ENCODE measurements at places on chromosomes 12 and 14.
A peak's percentile ranks its signal among the peaks of the same experiment; 100 is the strongest.

GRCh38 chr12:61043838-61044237, 1216.4 kb upstream of the USP15 start:
- no peak for DNase-seq

DNA sequence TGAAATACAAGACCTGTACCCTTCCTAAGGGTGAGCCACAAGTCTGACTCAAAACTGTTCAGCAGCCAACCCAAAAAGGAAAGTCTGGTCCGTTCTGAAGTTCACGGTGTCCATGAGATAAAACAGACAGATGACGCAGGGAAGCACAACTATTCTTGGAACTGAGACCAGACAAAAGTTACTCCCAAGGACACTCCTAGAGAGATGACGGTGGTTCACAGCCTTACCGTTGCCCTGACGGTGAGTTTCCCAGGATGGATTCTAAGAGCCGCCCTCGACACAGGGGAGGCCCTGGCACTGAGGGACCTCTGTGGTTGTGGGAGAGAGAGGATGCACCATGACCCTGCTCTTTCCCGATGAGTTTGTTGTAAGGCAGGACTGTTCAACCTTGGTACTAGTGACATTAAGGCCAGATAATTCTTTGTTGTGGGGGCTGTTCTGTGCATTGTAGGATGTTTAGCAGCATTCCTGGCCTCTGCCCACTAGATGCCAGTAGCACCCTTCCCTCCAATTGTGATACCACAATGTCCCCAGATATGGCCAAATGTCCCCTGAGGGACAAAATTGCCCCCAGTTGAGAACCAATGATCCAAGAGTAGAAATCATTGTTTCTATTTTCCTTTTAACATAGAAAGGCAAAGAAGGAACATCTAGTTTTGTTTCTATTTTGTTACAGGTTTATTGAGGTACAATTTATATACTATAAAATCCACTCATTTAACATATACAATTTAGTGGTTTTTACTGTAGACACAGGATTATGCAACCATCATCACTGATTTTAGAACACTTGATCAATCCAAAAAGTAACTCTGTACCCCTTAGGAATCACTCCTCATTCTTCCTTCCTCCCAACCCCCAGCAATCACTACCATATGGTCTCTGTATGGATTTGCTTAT, 23.0 kb downstream of the OR10P1 start:
- DNase-seq, result no peak

DNA sequence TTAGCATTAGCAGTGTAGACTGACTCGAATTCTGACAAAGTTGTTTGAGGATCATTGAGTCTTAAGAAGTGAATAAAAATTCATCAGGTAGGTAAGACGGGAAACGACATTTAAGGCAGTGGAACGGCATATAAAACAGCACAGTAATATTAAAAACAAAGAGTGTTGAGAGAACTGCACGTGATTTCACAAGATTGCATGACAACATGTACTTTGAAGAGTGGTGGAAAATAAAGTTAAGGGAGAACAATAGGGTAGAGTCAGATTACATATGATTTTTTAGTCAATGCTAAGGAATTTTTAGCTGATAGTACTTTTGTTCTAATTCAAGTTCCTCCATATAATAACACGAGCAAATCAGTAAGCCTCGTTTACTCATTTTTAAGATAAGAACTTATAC, 115.4 kb downstream of the SOX5 start:
- DNase-seq, result no peak

DNA sequence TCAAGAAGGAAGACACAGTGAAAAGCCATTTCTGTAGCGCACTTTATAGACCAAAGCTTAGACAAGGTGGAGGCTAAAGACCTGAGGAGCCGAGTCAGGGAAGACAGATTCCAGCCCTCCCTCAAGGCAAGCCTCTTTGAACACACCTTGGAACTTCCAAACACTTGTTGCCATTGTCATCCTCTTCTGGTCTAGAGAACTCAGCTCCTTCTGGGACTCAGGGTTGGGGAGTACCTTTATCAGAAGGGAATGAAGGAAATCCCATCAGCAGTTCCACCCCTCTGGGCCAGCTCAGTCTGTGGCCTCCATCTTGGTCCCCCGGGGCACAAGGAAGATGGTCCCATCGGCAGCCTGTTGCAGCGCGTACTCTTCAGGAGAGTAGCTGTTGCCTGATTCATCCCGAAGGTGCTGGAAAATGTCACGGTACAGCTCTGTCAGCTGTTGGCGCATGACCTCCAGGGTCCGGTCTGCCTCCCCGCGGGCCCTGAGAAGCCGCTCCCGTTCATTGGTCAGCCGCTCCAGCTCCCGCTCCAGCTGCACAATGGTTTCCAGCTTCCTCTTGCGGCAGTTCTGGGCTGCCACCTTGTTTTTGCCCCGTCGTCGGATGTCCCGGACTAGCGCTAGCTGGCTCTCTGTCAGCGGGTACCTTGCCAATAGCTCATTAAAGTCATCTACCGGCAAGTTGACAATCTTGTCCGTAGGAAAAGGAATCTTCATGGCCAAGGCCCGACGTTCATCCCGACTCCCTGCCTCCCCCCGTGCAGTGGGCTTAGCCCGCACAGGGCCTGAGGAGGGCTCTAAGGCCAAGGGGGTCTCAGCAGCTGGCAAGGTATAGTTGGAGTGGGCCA, 8.5 kb downstream of the NFE2 start:
- no peak for DNase-seq

DNA sequence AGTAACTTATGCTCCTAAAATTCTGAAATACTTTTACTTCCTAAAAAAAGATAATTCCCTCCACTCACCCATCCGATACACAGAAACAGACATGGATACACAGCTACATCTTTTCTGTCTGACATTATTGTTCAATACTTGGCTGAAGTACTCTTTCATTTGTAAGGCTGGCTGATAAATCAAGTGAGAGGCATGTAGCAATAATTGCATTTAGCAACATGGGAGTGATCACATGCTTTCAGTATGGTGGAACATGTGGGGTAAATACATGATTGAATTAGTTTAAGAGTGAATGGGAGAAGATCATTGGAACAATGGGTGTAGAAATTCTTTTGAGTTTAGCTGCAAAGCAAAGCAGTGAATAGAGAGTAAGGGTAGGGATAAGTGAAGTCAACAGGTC, 25.6 kb downstream of the PTPRQ start:
- DNase-seq, result no peak

DNA sequence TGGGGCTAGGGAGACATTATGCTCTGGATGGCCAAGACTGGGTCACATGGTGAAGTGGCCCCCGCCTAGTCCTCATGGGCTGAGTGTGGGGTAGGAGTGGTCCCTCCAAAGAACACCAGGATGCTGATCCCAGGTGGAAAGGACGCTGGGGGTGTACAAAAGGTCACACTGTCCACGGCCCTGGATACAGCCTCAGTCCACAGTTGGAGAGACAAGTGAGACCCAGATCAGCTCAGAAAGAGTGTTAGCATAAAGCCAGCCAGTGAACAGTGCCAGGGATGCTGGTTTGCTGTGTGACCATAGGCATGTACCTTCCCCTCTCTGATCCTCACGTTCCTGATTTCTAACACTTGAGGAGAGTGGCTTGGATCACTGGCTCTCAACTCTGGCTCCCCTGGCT, 13.4 kb upstream of the OAS2 start:
- DNase-seq, result no peak

DNA sequence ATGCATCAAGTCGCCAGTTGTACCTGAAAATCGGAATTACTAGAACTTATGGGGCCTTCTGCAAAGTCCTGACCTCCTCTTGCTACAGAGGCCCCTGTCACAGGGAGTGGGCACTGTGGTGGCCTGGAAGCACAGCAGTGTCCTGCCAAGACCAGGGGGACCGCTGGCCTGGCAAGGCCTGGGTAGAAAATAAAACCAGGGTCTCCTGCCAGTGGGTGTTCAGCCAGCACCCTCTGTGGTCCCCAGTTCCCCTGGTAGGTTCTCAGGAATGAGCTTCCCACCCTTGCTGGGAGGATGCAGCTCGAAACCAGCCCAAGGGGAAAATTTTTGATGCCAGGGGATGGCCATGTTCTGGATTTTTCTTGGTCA, 43.9 kb downstream of the RIN3 start:
- DNase-seq, result no peak

DNA sequence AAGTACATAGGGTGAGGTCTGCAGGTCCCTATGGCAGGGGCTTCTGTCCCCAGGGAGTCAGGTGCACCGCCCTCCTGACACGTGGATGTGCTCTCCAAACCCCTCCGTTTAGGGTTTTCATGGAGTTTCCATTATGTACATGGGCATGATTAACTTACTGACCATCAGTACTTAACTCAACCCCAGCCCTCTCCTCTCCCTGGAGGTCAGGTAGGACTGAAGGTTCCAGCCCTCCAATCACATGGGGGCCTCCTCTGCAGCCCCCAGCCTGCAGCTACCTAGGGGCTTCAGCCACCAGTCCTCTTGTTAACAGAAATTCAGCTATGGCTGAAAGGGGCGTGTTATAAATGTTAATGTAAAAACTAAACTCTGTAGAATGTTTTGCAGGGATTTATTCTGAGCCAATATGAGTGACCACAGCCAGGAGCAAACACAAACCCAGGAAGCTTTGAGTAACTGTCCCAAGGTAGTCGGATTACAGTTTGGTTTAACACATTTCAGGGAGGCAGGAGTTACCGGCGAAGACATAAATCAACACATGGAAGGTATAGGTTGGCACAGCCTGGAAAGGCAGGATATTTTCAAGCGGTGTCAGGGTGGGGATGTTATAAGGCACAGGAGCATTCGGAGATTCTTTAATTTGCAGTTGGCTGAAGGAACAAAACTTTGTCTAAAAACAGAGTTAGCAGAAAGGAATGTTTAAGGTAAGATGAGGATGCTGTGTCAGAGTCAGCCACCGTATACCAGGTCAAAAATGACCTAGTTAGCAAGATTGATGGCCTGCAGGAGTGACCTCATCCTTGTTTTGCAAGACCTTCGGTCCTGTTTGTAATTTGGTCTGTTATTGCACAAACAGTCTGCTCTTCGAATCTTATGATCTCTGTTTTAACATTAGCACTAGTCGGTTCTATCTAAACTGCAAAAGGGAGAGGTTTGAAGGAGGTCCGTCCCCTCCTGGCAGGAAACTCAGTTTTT, 75.2 kb downstream of the TNFAIP2 start:
- DNase-seq, result peak; percentile 86

- DNase-seq, result no peak
These were observed 13.9 kb upstream of the NR4A1 start for GRCh38 chr12:52037248-52037861.

DNA sequence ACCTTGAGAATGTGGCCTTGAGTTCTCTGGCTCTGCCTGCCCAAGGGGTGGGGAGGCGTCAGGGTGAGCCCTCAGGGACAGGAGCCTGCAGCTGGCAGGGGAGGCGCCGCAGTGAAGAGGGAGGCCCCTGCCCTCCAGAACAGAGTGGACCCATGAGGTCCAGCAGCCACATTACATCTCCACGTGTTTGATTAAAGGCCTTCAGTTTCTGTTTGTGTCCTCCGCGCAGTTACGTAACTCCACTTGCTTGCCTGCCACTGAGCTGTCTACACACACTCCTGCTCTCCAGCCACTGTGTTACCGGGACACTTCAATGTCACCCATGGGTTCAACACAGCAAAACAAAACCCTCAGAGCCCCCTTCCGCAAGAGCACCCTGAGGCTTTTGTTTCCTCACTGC, 70.4 kb downstream of the CHGA start:
- no peak for DNase-seq

DNA sequence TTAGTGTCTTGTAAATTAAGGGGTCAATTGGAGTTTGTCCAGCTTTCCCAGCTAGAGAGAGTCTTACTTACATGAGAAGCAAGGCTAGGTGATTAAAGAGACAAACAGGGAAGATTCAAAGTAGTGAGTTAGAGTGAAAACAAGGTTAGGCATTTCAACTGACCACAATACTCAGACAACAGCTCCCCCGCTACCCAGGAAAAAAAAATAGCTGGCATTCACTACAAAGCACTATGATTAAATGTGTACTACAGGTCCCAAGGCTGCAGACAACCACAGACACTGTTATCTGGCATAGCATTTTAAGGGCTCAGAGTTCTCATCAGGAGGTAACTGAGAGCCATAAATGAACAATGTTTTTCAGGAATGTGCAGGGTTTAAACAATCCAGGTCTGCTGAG, 680.9 kb downstream of the TMEM121 start:
- DNase-seq, result no peak

DNA sequence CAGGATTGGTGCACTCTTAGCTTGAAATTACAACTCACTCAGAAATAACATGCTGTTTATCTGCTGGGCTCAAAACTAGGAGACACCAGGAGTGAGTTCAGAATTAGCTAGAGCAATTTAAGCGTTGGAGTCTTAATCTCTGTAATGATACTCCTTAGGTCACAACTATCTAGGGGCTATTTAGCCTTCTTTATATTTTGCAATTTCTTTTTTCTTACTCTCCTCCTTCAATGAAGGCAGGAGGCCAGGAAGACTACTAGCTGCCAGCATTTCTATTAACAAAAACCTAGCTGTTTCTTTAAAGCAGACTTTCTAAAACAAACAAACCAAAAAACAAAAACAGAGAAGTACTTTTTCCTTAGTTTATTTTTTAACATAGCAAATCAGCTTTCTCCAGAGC, 226.2 kb downstream of the TRHDE start:
- no peak for DNase-seq

DNA sequence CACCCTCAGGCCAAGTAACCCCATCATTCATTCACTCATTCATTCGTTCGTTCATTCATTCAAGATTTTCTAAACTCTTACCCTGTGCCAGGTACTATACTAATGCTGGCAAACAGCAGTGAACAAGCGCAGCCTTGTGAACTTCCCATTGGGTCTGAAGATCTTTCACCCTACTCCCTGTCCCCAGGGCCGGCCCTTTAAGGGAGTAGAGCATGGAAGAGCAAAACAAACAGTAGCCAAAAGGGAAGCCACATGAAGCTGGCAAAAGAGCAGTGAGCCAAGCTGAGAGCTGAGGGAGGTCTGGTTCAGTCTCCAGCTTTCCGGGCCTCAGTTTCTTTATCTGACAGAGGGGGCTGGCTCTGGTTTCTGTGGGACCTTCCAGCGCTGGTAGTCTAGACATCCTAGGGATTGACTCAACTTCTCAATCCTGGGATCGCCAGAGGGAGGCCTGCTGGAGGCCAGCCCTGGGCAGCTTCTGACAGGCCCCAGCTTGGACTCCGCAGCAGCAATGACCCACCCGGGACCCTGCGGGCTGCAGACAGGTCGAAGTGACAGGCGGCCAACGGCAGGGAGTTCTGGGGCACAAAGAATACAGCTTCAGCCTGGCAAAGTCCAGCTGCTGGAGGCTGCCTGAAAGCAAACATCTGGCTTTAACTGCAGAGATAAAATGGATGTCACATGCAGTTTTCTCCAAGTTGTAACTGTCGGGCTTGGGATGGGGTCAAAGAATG, 27.1 kb downstream of the ACTN1 start:
- DNase-seq, result no peak

- no peak for DNase-seq
These were observed 55.4 kb downstream of the TMEM121 start for GRCh38 chr14:105581551-105582341.

DNA sequence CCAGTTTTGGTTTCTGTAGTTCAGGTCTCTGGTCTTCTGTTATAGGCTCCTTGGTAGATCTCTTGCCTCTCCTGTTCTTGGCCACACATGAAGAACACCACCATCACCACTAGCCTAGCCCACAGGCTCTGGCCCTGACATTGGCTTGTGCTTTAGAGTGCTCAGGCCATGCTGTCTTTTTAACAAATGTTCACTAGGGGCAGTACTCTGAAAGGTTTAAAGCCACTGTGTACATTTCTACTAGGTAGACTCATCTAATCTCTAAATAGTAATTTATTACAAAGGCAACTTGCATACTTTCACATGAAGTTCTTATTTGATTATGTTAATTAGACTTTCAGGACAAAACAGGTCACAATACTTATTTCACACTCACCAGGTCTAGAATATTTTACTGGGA, 38.3 kb downstream of the PDE6H start:
- no peak for DNase-seq
